ENCODE measurements at places on chromosomes 3 and 15.

DNA sequence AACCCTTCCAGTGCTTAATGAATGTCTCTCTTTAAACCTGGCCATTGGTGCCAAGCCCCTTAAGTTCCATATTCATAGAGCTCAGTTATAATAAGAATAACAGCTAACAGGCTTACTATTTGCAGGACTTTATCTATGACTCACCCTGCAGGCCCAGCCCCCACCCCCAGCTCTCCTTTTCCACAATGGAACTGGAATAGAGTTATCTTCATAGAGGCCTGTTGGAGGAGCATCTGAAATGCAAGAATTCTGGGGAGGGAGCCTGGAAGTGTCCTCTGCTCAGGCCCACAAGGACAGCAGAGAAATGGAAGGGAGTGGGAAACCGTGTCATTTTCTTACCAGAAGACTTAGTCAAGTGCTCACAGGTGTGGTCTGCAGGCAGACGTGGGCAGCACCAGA is 52.8 kb downstream of the SEMA5B start:
- DNase-seq: no peak

- no peak for DNase-seq
Measured at GRCh38 chr3:112598731-112599130, 36.9 kb downstream of the SLC35A5 start.

- DNase-seq: no peak
Measured at GRCh38 chr15:94400526-94401298, 169.4 kb downstream of the MCTP2 start.

- no peak for DNase-seq
Measured at GRCh38 chr3:115990669-115991068, 367.4 kb downstream of the GAP43 start.

DNA sequence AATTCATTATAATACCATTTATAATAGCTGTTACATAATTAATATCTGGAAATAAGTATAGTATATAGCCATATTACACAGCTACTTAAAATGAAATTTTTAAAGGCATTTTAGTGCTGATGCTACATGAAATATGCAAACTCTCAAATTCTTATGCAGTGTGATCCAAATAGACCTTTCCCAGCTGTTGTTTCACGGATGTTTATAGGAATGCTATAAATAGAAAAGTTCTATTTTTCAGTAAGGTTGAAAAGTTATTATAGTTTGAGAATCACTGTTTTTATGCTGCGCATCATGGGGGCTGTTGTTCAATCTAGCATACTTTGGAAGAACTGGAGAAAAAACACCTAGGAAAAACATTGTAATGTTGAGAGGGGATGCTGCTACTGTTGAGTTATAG is 147.7 kb upstream of the TRIM42 start:
- no peak for DNase-seq

GRCh38 chr15:64285871-64286270 is 70.1 kb downstream of the CSNK1G1 start:
- no peak for DNase-seq

- DNase-seq: no peak
Measured at GRCh38 chr3:71423151-71423906, 160.2 kb downstream of the FOXP1 start.

DNA sequence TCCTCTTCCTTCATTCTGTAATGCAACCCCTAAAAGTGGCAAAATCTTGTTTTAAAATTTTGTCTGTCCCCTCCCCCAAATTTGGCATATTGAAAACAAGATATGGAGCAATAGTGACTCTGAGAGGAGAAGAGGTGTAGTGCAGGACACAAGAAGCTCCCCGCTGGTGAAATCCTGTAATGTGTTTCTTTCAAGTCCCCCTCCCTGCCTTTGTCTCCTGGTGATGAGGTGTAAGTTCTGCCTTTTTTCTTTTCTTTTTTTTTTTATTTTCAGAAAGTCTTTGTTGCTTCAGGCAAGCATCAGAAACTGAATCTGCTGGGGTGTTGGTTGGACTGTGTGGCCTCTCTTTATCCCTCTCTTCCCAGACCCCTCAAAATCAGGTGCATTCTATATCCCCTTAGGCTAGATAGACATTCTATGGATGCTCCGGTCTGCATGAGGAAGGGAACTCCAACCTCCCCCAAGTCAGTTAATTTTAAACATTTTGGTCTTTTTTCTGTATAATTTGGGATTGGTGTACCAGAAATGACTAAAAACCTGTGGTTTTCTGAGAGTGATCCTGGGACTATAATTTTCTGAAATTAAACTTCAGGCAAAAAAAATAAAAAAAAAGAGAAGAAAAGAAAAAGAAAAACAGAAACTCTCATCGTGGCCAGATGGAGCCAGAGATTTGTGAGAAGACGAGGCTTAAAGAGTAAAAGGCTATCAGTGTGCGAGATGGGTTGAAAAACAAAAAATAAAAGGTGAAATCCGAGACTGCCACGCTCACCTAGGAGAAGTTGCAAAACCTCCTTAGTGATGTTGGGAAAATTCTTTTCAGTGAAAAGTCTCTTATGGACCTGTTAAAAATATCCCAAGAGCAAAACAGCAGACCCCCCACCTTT is 21.4 kb downstream of the ACKR2 start:
- DNase-seq: no peak

GRCh38 chr15:36903922-36904556 is 196.3 kb downstream of the MEIS2 start:
- DNase-seq: no peak

GRCh38 chr15:33985287-33985686 is 17.0 kb downstream of the CHRM5 start:
- DNase-seq: no peak

GRCh38 chr3:158571969-158572765 is 1.2 kb downstream of the MLF1 start:
- DNase-seq: no peak

GRCh38 chr3:124850633-124851032 is 36.5 kb downstream of the ITGB5 start:
- DNase-seq: no peak

DNA sequence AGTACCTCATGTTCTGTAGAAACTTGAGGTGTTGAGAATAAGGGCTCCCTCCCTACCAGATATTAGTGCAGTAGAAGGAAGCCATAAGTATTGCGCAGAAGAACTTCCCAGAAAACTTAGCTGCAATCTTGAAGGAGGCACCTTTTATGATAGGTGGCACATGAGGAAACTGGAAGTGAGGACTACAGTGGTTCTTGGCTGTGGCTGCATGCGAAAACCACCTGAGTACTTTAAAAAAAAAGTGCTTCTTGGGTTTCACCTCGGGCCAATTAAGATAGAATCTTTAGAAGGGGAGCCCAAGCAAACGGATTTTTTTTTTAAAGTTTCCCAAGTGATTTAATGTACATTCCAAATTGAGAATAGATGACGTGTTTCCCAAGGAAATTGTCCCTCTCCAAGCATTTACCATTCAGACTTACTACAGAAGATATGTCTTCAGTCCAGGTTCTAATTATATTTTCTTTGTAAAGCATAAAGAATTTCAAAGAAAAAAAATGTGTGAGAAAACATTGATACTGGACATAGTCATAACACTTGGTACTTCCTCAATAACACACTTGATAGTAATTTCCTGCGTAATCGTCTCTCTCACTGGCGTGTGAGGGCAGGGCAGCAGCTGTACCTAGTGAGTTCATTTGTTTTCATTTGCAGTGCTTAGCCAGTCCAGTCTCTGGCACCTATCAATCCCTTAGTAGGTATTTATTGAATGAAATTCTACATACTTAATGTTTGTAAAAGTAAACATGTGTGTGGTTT is 12.3 kb upstream of the NR1I2 start:
- no peak for DNase-seq

GRCh38 chr3:51734572-51734907 is 27.7 kb downstream of the GRM2 start:
- no peak for DNase-seq

GRCh38 chr15:37698679-37699078 is 235.8 kb upstream of the TMCO5A start:
- no peak for DNase-seq

DNA sequence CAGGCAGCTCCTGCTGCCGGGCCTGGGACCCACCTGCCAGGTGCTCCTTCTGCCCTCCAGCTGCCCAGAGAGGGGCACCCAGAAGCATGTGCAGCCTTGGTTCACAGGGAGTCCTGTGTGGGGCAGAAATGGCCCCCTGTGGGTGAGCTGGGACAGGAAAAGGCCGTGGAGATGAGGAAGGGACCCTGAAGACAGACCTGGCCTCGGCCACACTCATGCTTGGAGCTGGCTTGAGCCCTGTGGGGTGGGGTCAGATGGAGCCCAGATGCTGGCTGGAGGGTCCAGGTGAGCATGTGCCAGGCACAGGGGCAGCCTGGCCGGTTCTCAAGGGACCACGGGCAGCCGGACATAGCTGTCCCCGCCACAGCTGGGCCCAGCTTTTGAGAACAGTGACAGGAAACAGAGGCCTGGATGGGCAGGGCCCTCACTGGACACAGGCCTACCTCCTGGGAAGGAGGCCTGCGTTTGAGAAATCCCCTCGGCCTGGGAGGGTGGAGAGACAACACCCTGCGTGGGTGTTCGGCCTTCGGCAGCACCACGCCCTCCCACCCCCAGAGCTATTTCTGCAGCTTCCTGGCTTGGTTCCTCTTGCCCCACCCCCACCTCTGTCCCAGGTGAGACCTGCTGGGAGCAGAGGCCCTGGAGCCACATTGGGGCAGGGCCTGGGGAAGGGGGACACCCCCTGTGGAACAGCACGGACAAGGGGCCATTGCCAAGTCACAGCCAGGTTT is 132.6 kb upstream of the MEF2A start:
- DNase-seq: peak; percentile 24

DNA sequence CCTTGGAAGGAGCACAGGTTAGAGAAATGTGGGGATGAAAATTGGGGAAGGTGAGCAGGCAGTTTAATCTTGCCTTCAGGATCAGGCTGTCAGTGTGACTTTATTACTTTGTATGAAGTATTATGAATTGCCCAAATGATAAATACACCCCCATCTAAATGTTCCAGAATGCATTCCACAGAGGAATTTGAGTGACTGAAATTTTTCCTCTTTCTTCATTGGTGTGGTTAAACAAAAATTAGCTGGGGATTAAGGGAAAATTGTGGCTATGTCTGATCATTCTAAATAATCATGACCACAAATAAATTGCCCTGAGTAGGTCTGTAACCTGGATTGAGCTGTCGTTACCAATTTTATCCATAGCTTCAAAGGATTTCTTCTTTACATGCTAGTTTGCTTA is 33.5 kb downstream of the FAM98B start:
- DNase-seq: no peak

DNA sequence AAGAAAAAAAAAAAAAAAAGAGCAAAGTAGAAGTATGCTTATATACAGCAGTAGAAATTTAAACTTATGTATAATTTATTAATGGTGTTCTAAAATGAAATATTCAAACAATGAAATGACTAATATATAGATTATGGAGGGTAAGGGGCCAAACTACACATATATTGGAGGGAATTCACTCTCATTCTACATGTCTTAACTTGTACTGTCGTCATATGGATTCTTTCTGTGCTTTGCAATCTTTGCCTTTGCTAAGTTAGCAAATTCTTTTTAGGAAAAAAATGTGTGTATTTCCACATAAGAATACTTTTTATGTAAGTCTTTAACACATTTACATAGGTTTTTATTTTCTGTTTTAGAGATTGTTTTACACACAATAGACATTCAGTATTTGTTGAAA is 118.9 kb upstream of the MBNL1 start:
- no peak for DNase-seq

DNA sequence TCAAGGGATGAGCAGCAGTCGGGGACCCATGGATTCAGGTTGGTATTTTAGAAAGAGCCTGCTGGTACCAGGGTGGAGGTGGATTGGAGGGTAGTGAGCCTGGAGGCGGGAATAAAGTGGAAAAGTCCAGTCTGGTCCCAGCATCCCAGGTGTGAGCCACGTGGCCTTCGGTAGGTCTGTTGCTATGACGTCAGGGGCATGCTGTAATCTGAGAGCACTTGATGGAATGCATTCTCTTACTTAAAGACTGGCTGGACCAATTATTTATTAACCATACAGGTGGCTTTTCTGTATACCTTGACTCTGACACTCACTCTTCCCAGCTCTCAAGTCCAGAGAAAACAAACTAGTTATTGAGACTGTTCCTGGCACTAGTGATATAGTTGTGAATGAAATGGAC is 389.9 kb upstream of the RGMA start:
- DNase-seq: no peak

GRCh38 chr15:70589221-70589620 is 174.1 kb downstream of the UACA start:
- no peak for DNase-seq

DNA sequence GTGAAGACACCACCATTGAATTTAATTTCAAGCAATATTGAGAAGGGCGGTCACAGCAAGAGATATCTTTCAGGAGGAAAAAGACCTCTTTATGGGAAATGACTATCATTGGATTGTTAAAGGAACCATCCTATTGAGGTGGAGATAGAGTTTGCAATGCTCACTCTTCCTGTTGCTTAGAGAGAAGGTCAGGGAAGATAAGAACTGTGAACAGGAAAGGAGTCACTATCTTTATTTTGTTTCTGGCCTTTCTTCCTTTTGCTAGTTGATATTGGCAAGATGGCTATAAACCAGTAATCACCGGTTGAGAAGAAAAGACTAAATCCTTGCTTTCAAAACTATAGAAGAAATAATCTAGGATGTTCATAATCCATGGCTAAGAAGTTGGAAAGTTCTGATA is 112.1 kb upstream of the TMEM108 start:
- no peak for DNase-seq

DNA sequence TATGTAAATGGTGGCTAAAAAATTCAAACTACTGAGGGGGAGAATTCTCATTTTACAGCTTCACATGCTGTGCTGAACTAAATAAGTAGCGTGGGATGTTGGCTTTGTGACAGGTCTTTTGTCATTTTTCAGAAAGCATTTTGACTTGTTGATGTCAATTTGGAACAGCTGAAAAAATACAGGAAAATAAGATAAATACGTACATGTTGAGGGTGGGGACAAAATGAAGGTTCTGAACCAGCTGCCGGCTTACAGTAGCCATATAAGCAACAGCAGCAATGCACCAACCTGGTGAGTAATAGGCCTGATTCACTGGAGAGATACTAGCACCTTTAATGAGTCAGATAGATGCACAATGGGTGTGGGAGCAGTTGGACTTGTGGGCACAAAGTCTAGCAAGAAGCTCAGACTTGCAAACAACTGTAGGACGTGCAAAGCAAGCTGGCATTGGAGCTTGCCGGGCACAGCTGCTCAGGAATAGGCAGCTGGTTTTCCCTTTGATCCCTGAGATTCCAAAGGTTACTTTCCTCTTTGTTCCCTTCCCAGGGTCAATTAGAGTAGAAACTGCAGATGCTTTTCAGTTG is 12.9 kb downstream of the B3GNT5 start:
- no peak for DNase-seq

DNA sequence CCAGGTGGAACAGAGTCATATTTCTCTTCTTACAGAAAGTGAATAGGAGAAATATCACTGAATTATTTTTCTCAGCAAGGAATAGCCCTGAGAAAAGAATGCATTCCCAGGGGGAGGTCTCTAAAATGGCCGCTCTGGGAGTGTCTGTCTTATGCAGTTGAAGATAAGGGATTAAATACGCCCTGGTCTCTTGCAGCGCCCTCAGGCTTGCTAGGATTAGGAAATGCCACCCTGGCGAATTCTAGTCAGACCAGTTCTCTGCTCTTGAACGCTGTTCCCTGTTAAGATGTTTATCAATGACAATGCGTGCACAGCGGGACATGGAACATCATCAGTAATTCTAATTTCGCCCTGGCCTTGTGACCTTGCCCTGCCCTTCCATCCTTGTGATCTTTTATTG is 949.0 kb upstream of the SEMA6D start:
- no peak for DNase-seq

GRCh38 chr3:139534992-139535879 is 4.3 kb downstream of the RBP1 start:
- DNase-seq: no peak

- DNase-seq: no peak
Measured at GRCh38 chr15:88344786-88345185, 88.2 kb upstream of the NTRK3 start.

GRCh38 chr15:77866186-77866585 is 211.3 kb downstream of the TBC1D2B start:
- no peak for DNase-seq

Measured in CD4-positive, alpha-beta T cell (primary cell).